ENCODE measurements at places on chromosomes 11 and 22.

- DNase-seq = no peak
Measured at GRCh38 chr11:104655066-104655465, 243.2 kb downstream of the CASP12 start.

GRCh38 chr11:130189492-130190210 is 30.1 kb downstream of the ST14 start:
- no peak for DNase-seq

GRCh38 chr11:10400856-10401255 is 54.2 kb upstream of the AMPD3 start:
- no peak for DNase-seq

DNA sequence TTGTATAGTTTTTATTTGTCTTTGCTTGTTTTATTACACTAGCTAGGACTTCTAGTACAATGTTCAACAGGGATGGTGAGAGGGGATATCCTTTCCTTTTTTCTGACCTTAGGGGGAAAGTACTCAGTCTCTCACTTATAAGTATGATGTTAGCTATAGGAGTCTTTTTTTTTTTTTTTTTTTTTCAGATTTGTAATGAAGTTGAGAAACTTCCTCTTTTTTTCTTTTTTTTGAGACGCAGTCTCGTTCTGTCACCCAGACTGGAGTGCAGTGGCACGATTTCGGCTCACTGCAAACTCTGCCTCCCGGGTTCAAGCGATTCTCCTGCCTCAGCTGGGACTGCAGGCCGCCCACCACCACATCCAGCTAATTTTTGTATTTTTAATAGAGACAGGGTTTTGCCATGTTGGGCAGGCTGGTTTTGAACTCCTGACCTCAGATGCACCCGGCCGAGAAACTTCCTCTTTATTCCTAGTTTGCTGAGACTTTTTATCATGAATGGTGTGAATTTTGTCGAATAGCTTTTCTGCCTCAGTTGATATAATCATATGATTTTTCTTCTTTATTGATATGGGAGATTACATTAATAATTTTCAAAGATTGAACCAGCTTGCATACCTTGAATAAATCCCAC is 10.9 kb downstream of the TRIM22 start:
- DNase-seq = no peak

GRCh38 chr22:43475549-43476076 is 63.8 kb downstream of the MPPED1 start:
- DNase-seq = no peak

DNA sequence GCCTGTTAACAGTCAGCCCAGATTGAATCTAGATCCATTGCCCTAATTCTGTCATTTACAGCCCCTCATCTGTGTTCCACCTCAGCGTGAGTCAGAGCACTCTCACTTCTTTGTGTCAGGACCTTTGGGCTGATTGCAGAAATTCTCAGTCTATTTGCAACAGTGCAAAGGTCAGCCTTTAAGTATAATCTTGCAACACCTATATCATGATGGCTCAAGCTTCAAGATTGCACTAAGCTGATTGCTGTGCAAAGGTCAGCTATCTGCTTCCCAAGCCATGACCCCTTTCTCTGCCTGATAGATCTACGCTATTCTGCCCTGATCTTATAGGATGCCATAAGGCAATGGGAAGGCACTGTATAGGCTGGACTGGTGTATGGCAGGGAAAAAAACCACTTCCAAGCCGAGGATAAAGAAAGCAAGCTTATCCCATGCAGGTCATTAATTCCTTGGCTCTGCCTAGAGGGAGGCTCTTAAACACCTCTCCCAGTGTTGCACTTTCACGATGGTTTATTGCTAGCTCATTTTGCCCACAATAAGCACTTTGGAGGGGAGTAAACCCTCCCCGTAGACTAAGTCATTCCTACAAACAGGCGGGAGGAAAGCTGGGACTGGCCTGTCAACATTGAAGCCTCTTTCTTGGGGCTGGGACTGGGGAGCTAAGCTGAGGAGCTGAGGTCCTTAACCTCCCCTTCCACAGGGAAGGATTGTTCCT is 100.6 kb downstream of the RRAS2 start:
- no peak for DNase-seq

GRCh38 chr22:31944700-31945442 is 536 bp downstream of the YWHAH start:
- DNase-seq = no peak

GRCh38 chr22:20433191-20433590 is 4.4 kb downstream of the SCARF2 start:
- DNase-seq = no peak

GRCh38 chr11:66676282-66676919 is 1.3 kb downstream of the RBM4B start:
- DNase-seq = no peak

GRCh38 chr11:30481330-30481729 is 104.8 kb downstream of the MPPED2 start:
- no peak for DNase-seq

DNA sequence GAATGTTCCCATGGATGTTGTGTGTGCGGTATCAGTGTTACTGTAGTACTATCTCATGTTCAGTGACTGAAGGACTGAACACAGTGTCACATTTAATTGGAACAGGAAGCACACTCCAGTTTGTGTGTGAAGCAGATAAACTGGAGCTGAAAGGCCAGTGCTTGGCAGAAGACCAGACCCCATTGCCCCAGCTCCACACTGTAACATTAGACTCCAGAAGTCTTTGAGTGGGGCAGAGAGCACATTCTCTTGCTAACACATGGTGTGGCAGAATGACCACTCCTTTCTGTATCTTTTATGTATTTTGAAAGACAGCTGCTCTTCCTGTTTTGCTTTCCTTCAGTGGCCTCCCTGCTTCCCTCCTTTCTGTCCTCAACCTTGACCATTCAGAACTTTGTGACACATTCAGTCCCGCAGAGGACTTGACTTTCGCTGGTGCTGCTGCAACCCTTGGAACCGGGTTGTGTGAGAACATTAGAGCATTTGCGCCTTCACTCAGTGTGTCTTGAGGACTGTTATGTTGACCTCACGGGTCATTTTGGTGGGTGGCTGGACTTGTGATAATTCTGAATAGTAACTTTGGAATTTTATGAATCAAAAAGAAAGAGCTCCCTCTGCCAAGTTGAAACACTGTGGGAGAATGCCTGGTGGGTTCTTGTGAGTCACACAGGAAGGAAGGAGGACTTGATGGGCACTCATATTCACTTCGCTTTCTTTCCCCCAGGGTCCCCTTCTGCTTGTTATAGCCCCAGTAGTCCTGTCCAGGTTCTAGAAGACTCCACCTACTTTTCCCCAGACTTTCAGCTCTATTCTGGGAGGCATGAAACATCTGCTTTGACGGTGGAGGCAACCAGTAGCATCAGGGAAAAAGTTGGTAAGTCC is 26.4 kb downstream of the AMOTL1 start:
- no peak for DNase-seq

- no peak for DNase-seq
Measured at GRCh38 chr22:45731798-45732495, 60.3 kb downstream of the ATXN10 start.

- DNase-seq = no peak
Measured at GRCh38 chr22:27776650-27776958, 25.0 kb downstream of the MN1 start.

DNA sequence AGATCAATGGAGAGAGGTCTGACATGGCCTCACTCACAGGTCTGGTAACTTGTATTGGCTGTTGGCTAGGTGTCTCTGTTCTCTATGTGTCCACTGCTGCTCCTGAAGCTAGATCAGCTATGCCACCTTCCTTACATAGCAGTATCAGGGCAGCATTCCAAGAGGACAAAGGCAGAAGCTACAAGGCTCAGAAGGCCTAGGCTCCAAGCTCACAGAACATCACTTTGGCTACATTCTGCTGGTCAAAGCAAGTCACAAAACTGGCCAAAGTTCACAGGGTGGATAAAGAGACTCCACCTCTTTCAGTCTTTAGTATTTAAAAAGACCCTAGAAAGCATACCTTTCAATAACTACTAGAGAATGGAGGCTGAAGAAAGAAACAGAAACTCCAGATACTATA is 4.1 kb downstream of the SLC5A12 start:
- no peak for DNase-seq

- no peak for DNase-seq
Measured at GRCh38 chr11:106717222-106717621, 301.1 kb downstream of the GUCY1A2 start.

DNA sequence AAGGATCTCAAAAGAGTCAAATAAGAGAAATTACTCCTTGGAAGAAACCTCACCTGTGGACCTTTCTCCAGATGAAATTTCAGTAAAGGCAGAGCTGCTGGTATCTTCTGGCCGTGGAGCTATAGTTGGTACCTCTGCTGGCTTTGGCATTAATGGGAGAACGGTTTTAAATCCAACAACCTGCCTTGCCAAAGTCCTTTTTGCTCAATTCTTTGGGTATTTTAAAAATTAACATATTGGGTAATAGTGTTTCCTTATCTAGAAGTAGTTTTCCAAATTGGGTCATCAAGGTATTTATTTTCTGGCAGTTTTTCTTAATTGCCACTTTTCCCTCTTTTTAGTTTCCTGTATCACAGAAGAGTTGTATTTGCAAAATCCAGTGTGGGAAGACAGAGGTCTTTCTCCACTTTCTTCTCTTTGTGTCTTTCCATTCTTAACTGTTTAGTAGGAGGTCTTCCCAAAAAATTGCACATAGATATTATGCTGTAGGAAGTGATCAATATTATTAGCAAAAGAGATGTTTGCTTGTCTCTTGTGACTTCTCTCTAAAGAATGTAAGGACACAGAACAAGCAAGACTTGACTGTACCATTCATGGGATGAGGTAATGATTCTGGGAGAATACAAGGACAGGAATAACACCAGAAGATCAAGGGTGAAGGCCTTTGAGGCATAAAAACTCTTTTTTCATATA is at the start of gene SAA4:
SAA4 (minus strand) TSS at position 139 of the 693 bp plus-strand sequence. CDS start 876 bp downstream, outside the sequence.
- DNase-seq = no peak

DNA sequence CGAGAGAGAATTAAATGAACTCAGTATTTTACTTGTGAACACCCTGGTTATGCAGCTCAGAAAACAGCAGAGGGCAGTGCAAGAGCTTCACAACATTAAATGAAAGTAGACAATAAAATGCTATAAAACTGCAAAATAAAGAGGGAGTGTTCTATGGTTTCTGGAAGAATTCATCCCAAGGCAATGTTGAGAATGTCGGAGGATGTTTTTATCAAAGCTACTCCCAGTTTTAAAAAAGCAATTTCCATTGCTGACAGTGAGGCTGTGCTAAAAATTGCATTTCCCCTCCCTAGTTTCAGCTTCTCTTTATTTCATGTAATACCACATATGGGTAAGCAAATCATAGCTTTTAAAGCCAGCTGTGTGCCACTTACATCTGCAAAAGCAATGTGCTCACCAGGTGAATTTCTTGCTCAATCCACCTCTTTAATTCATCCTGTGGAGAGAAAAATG is 296.8 kb downstream of the RAB38 start:
- DNase-seq = no peak

DNA sequence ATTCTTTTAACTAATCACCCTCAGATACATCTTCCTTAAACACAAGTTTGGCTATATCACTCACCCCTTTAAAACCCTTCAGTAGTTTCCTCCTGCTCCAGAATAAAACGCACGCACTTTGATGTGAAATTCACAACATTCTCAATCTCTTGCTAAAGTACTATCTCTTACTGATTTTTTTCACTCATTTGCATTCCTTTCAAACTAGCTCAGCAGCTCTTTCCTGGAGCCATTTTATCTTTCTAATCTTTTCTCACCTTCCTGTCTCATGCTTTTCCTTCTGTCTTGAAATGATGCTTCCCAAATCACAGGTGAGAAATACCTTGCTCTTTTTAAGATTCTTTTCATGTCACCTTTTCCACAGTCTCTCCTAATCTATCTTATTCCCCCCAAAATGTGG is 1074.4 kb downstream of the DLG2 start:
- DNase-seq = no peak

DNA sequence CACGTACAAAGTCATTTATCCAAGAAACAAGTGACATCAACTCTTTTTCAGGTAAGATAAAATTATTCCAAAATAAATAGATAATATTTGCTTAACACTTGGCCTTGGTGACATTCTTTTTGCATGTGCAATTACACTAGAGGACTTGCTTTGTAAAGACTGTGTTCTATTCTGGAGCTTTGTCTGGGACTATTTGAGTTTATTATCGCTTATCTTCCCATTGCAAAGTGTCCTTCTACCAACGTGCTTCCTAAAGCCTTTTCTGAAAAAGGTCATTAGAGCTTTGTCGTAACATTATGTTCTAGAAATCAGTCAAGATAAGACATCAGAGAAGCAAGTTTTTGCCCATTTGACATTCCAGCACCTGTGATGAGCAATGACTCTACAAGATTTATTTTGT is 78.3 kb upstream of the MYO18B start:
- no peak for DNase-seq

GRCh38 chr11:17521106-17521900 is 22.9 kb downstream of the USH1C start:
- no peak for DNase-seq

DNA sequence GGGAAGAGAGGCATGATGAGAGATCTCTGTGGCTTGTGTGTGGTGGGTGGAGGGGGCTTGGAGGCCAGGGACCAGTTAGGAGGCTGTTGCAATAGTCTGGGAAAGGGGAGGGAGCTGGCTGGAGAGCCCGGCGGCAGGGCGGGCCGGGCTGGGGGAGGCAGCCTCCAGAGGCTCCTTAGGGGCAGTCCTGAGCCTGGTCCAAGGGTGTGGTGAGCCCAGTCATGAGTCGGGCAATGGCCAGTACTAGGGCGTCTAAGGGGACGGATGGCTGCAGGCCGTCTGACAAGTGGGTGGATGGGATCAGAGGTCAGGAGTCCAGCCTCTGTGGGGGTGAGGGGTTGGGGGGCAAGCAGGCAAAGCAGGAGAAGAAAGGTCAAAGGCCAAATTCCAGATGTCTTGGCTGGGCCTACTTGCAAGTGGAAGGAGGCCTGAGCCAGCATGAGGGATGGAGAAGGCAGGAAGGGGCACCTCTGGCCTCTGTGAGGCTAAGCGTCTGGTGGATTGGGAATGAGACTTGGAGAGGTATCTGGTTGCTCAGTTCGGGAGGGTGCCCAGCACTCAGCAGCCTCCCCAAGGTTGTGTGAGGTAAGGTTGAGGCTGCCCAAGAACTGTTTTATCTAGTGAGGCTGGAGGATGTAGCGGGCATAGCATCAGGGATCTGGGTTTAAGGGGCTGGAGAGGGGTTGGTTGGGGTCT is 6.0 kb upstream of the CD248 start:
- DNase-seq = no peak

- no peak for DNase-seq
Measured at GRCh38 chr11:33835143-33835878, 56.6 kb downstream of the LMO2 start.

- no peak for DNase-seq
Measured at GRCh38 chr22:50245214-50246072, 620 bp upstream of the TUBGCP6 start.
